ENCODE measurements at places on chromosomes 16 and 17.

DNA sequence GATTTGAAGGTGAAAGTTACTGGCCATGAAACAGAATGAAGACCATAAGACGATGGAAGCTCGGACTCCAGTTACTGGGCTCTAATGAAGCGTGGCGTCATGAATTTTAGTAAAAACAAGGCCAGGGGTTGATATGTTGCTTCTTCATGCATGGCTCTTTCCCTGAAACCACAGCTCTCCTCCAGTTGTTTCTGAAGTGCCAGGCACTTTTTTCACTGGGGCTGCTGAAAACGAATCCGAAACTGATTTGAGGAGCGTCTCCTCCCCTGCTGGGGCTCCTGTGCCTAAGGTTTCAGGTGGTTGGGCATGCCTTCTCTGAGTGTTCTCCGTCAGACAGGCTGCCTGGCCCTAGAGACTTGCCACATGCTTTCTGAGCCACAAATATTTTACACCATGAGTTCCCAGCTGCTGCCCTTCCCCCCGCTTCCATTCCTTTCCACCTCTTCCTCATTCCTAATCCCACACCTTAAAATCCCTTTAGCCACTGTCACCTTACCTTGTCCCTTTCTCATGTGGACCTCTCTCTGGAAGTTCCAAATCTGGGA lies 3.7 kb upstream of the MYL4 start:
- no peak for DNase-seq

- no peak for DNase-seq
Observed at GRCh38 chr16:71775949-71776348, 32.7 kb downstream of the AP1G1 start.

DNA sequence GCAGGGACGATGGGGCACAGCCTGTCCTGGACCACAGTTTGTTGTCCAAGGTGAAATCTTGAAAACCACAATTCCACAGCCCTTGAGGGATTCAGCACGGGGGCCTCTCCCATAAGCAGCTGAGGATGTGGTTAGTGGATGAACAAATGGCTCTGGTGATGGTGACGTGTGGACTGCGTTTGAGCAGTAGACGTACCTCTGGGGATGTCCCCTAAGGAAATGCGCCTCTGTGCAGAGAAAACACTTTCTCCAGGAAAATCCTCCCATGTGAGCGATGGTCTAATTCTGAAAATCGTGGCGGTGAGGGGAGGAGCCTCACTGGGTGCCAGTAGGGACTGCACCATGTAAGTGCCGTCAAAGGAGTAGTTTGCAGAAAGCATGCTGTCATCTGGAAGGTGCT lies 2.7 kb upstream of the SEPTIN12 start:
- DNase-seq: no peak

DNA sequence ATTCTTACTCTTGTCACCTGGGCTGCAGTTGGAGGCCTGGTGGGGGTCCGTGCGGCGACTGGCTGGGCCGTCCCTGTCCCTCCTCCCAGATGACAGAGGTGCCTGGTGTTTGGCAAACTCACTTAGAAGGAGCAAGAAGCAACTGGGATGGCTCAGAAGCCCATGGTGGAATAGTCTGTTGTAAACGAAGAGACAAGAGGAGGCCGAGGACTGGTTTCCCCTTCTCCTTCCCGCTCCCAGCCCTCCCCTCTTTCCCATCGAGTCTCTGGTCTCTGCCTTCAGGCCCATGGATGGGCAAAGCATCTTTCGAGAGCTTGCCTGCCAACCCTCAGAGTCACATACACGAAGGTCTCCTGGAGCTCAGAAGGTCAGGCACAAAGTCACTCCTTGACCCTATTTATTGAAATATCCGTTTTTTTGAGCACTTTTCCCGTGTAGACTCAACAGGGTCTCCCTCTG lies 364.4 kb downstream of the SEC14L1 start:
- DNase-seq: no peak

GRCh38 chr17:57746221-57746620 lies 1.1 kb upstream of the CCDC182 start:
- DNase-seq: no peak
